Stimulated activated CD8-positive, alpha-beta memory T cell treated with anti-CD3 and anti-CD28 coated beads, Interleukin-15, amount 100 ng/mL, for 24 hours (primary cell): ENCODE measurements at places on chromosomes 1 and 21.

DNA sequence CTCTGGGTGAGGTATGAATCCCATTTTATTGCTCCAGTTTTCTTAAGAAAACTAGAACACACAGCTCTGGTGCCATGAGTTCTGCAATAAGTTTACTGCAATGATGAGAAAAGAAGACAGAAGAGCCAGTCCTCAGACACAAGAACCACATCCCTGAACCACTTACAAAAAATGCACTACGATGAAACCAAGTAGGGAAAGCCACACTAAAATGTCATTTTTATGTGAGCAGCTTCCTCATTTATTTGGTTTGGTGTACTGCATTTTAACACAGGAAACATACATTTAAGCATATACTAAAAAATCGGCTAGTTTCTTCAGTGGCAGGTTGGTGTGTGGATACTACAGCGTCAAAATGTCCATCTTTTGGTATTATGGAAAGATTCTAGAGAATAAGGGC, 95.9 kb downstream of the PTPN14 start:
- no peak for DNase-seq

DNA sequence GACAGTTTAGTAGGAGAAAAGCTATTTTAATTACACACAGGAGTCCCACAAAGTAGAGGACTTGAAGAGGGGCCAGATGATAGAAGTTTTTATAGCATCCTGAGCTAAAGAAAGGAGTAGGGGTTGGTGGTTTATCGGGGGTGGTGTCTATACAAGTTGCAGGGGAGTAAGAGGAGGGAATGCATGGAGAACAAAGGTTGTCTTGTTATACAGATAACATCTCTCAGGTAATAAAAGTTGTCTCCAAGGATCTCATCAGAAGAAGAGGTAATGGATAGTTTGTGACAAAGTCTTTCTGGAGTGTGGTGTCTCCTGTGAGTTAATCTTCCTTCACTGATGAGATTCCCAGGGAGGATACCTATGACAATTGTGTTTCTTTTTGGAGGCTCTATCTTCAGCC, 23.4 kb upstream of the NUF2 start:
- no peak for DNase-seq

GRCh38 chr1:64304823-64305222, 101.4 kb downstream of the UBE2U start:
- DNase-seq: no peak

GRCh38 chr1:188325211-188325610, 1496.5 kb downstream of the PLA2G4A start:
- DNase-seq: no peak

DNA sequence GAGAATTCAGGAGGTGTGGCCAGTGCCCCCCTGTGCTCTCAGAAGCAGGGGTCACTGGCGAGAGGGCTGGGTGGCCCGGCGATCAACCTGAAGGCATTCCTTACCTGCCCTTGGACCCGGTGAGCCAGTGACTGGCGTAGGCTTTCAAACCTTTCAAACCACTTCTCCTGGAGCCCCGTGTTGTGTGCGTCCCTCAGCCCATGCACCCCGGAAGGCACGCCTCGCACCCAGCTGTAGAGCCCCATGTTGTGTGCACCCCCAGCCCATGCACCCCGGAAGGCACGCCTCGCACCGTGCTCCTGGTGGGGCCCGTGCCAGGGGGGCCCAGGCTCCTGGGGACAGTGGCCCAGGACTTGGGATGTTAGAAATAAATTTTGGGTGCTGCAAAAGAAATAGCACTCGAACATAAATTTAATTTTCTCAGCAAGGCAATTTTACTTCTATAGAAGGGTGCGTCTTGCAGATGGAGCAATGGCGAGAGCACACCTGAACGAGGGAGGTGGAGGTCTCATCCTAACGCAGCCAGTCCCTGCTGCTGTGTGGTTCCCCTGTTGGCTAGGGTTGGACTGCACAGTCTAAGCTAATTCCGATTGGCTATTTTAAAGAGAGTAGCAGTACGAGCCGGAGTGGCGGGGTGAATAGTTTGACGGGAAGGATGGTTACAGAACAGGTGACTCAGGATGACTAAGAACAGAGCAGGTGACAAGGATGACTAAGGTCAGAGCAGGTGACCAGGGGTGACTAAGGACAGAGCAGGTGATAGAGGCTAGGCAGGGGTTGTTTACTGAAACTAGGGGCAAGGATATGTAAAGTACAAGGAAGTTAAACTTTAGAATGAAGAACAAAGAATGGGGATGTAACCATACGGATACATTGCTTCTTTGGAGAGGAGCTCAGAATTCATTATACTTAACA, 47.4 kb downstream of the PRKCZ start:
- no peak for DNase-seq

DNA sequence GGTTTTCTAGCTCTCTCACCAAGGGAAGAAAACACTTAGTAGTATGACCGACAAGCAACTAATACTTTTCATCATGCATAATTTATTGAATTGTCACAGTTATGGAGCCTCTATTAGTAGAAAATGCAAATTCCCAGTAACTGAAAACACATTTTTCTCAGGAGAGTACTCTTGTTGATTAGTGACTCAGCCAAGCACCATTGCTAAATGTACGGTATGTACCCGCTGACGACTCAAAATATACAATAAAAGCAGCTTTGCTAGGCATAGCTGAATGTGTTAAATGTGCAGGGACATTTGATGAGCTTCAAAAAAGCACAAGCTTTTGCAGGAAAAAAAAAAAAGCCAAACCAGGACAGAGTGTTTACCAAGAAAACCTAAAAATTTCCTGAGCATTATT, 63.9 kb downstream of the WDR64 start:
- no peak for DNase-seq

GRCh38 chr1:168963601-168964000, 142.9 kb upstream of the ATP1B1 start:
- DNase-seq: no peak

- no peak for DNase-seq
These were observed 10.9 kb downstream of the CNST start for GRCh38 chr1:246577082-246577719.

DNA sequence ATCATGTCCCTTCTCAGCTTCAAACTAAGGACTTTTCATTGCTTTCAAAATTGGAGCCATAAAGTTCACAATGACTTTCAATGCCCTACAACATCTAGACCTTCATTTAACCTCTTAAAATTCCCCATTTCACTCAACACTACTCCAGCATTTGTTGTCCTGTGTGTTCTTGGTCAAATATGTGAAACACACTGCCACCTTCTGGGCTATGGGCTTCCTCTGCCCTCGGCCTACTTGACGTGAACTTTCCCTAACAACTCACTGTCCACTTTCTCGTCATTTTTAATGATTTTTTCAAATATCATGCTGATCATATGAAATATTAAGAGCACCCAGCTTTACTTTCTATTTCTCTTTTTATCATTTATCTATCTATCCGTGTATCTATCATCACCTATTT, 2018.4 kb downstream of the NCAM2 start:
- no peak for DNase-seq

GRCh38 chr1:154614247-154614646, 6.3 kb upstream of the ADAR start:
- no peak for DNase-seq

GRCh38 chr1:21341517-21342078, 51.3 kb upstream of the ECE1 start:
- no peak for DNase-seq

DNA sequence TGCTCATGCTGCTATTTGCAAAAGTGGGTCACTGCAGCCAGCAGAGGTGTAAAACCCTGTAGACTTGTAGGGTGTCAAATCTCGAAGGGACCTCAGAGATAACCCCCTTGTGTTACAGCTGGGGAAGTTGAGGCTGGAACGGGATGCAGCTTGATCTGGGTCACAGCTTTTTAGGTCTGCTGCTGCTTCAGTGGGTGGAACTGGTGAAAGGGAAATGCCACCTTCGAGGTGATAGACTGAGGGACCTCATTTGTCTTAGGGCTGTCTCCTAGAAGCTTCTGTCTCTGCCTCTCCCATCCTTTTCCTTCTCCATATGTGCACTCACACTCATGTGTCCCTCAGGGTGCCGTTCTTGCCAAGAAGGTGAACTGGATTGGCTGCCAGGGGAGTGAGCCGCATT, 35.4 kb downstream of the QSOX1 start:
- no peak for DNase-seq

- DNase-seq: no peak
These were observed 39.7 kb upstream of the WASF2 start for GRCh38 chr1:27529704-27530018.

DNA sequence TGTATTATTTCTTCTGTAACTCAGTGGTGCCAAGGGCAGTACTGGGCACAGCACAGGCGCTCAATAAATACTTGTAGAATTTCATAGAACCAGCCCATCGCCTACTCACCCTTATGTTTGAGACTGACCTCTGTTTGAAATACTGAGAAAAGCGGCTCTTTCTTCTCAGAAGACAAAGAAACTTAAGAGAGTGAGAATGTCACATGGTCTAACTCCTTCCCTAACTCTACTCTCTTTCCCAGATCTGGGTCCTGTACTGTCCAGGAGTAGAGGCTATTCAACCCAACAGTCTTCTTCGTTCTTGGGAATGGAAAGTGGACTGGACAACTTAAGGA, 4.2 kb downstream of the IGSF8 start:
- no peak for DNase-seq

DNA sequence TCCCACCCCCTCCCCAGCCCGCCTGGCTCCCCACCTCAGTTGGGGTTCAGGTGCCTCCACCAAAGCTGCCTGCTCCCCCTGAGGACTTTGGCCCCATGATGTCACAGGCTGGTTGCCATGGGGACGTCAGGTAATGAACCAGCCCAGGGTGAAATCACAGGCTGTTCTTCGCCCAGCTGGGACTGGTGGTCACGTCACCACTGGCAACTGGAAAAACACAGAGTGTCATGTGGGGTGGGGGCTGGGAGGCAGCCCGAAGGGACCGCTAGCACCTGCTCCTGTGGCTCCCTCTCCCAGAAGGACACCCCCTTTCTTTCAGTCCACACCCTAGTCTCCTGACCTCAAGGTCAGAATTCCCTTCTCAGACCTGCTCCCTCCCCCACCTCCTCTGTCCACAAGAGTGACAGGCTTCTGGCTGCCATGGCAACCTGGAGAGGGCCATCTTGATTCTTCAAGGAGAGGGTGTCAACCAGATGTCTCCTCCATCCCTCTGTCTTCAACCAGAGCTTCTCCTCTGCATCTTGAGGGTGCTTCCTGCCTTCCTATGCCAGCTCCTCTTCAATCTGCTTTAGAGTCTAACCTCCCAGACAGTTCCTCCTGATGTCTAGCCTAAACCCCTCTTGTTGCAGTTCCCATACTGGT, 6.2 kb downstream of the FAM131C start:
- no peak for DNase-seq

GRCh38 chr1:199857108-199857507, 170.4 kb upstream of the NR5A2 start:
- no peak for DNase-seq

GRCh38 chr1:153363641-153364040, 6.0 kb downstream of the S100A9 start:
- no peak for DNase-seq

DNA sequence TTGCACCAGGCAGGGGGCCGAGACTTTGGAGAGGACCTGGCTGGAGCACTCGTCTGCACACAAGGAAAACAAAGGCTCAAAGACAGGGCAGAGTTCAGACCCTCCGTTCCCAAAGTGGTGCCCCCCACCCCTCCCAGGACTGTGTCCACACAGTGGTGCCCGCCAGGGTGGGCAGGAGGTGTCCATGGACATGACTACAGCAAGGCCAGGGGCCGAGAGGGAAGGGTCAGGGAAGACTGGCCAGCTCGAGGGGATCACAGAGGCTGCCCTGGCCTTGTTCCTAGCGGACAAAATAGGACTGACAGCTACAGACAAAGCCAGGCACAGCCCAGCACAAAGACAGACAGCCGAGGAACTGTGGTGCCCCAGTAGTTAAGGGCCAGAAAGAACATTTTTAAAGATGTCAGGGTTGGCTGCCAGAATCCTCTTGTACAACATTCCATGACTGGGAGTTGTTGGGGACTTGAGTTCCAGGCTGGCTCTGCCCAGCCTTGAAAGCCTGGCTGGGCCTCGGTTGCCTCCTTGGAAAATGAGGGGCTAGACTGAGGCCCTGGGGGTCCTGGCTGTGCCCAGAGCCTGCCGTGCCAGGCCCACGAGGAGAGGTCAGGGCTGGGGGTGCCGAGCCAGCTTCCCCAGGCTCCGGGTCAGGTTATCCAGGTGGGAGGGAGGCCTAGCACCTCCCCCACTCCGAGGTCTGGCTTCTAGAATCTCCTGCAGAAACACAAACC, 63.7 kb downstream of the SLX9 start:
- no peak for DNase-seq

DNA sequence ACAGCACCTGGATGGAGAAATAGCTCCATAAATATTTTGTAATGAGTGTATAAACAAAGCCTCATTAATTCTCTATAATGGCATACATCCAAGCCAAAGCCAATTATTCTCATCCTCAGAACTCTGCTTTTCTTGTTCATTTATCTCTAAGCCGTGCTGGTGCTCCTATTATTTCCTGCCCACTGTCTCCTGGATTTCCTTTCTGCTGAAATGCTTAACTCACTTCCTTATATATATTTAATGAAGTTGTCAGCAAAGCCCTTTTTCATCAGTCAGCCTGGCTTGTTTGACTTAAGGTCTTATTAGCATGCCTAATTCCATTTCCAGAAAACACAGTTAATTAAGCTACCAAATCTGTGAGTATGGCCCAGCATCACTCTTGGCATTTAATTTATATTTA, 93.4 kb downstream of the SLC25A24 start:
- no peak for DNase-seq

- no peak for DNase-seq
These were observed 59.1 kb downstream of the ERO1B start for GRCh38 chr1:236222632-236223031.

- no peak for DNase-seq
These were observed 17.9 kb downstream of the GBP5 start for GRCh38 chr1:89254658-89255287.

DNA sequence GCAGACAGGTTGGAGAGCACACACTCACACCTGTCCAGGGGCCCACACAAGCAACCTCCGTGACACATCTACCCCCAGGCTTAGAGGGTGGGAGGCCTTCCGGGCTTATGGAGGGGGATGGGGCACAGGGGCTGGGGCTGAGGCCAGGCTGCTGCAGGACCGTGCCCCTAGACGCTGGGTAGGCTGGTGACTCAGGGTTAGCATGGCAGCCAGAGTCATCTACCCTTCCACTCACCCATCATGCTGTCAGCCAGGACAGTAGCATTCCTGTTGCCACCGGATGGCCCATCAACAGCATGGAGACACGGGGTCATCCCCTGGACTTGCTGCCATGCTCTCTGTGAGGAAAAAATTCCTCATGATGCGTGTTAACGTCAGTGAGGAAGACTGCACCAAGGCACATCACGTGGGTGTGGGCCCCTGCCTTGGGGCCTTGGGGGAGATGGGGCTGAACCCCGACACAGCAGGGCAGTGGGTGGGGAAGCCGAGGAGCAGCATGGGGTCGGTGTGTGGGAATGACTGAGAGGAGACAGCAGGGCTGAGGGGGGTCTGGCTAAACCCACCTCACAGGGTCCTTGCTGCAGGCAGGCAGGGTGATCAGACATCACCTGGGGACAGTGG, 52.8 kb downstream of the WNT9A start:
- no peak for DNase-seq

- no peak for DNase-seq
These were observed 189.5 kb downstream of the RASAL2 start for GRCh38 chr1:178283409-178283808.
